ENCODE measurements at places on chromosomes 7 and 10.

DNA sequence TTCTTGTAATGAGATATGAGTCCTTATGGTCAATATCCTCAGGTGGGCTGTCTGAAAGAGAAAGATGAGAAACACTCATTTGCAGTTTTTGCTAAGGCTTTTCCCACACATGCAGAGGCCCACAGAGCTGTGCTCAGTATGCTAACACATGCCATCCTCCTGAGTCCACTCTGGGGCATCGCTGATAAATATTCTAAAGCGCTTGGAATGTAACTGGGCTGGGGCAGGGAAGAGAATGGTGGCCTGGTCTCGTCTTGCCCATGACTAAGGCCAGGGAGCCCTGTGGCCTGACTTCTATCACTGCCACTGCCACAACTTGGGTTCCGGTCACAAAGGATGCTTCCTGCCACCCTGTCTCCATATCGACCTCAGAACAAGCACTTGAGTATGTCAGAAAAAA is 199.7 kb upstream of the FRMD4A start:
- no peak for DNase-seq

DNA sequence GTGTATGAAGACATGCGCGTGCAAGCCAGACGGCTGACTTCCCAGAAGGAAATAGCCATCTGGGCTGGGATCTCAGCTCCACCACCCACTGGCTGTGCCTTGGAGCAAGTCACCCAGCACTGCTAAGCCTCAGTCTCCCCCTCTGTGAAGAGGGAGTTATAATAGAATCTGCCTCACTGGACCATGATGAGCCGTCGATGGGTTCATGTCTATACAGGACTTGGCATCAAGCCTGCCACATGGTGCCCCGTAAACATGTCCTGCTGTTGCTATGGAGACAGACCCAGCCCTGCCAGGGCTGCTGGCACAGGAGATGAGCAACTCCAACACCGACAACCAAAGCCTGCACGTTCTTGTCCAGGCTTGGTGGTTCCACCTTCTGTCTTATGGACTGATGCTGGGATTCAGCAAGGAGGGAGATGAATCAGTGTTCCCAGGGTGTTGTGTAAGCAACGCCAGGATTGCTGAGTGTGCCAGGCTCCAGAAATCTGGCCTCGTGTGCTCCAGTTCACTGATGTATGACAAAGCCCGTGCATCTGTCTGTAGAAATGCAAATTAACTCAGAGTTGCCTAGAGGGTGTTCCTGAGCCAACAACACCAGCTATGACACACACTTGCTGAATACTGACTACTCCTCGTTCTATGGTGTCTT is 5.6 kb downstream of the GPR15LG start:
- DNase-seq, result no peak

DNA sequence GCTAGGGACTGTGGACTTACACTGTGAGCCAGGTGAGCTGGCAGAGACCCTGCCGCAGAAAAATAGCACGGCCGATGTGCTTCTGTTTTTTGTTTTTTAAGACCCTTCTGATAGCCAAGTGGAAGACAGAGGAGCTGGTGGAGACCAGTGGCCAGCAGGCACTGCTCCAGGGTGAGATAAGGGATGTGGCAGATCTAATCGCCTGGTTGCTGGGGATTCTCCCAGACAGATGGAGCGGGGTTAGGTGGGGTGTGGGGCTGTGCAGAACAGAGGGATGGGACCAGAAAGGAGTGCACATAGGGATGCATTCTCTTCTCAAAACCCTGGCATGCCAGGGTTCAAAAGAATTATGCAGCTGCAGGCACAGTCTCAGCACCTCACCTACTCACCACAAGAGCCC is 82.2 kb downstream of the VOPP1 start:
- DNase-seq, result no peak

DNA sequence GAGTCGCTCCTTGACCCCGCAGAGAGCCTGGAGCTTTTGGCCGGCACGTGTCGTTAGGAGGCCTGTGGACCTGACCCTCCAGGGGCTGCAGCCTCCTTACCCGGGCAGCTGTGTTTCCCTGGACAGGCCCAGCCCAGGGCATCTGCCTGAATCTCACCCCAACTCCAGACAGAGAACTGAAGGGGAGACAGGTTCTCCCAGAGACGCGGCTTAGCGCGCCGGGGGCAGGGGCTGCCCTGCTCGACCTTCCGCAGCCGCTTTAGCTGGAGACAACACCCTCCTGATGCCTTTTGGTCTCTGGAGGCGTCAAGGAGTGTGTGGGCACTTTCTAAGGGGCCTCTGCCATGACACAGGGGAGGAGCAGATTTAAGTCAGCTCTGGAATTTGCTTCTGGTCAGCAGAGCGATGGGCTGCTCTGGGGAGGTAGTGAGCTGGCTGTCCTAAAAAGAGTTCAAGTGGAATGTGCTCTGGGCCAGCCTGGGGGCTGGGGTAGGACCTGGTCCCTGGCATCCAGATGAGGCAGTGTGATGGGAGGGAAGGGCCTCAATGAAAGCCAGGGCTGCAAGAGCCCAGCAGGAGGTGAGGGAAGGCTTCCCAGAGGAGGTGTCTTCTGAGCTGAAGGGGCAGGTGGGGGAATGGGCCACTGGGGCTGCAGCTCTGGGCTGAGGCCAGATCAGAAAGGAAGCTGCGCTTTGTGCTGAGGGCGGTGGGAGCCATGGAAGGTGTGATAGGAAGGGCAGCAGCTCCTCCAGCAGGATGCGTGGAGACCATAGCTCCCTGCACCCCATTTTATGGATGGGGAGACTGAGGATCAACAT is 5.8 kb downstream of the GRIFIN start:
- DNase-seq, result no peak

DNA sequence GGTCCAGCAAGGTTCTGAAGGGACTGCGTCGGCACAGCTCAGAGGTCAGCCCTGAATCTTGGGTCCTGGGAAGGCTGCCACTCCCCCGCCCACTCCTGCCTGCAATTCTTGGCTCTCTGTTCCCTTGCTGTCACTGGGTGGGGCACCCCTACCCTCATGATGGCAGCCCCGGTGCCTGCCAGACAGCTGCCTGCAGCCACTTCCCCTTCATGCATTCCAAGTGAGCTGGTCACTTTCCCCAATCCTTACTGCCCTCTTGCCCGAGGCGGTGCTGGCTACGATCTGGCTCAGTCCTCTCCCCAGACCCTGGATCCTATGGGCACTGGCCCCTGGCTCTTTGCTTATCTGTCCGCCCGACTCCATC is 14.2 kb downstream of the MYL10 start:
- no peak for DNase-seq

GRCh38 chr7:50284296-50284695 is 20.2 kb upstream of the IKZF1 start:
- no peak for DNase-seq

DNA sequence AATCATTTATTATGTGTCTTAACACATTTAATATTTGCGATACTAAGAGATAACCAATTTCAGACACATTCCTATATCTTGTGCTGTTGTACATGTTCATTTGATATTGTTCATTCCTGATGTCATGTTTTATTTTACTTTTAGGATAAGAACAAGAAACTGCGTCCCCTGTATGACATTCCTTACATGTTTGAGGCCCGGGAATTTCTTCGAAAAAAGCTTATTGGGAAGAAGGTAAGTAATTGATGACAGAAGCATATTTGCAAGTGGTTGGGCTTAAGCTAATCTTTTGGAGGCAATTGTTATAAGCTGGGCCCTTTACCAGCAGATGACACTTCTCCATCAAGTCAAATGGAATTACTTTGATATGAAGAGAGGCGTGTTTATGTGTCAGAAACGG is 155.3 kb downstream of the SND1 start:
- DNase-seq, result no peak

GRCh38 chr10:101052285-101052684 is 9.5 kb upstream of the KAZALD1 start:
- DNase-seq, result no peak

- DNase-seq, result no peak
These were observed 125.5 kb downstream of the CLEC2L start for GRCh38 chr7:139648941-139649425.

DNA sequence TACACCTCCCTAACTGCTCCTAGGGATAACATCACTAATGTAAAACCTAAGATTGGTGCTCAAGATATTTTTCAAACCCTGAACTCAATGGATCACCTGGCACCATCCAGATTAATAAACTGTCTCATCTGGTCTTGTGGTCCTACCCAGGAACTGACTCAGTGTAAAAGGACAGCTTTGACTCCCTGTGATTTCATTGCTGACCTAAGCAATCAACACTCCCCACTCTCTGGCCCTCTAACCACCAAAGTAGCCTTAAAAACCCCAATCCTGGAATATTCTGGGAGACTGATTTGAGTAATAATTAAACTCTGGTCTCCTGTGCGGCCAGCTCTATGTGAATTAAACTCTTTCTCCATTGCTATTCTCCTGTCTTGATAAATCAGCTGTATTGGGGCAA is 6.2 kb upstream of the USP54 start:
- DNase-seq, result no peak

DNA sequence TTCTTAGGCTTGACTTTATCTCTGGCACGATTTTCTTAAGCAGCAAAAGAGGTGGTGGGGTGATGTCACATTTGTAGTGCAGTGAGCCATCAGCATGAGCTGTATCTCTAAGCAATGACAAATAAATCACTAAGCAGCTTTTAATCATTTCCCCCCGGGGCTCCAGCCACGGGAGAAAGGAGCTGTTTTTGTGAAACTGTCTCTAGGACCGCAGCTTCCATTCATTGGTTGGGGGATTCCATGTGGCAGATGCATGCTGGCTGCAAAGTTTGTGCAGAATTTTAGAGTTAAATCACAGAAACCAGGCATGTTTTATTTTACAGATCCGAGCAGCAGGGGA is 464 bp downstream of the KIAA1217 start:
- DNase-seq, result no peak

GRCh38 chr7:98779800-98780587 is 89.8 kb downstream of the TMEM130 start:
- peak; percentile 46 for DNase-seq

DNA sequence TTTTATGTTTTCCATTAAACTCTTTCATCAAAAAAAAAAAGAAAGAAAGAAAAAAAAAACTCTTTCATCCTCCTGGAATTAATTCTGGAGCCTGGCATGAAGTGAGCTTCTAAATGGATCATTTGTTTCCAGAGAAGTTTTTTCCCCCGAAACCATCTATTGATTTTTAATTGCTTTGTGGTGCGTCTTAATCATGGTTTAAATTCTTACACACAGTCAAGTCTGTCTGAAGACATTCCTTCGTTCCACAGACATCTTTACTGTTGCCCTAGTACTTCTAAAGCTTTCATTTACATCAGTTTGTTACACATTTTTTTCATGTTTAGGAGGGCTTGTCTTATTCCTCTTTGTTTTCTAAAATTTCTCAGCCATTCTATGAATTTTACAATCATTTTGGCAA is 493.4 kb upstream of the FOXK1 start:
- DNase-seq, result no peak

- DNase-seq, result peak; percentile 1
These were observed 90.1 kb downstream of the GRM3 start for GRCh38 chr7:86733783-86734182.

DNA sequence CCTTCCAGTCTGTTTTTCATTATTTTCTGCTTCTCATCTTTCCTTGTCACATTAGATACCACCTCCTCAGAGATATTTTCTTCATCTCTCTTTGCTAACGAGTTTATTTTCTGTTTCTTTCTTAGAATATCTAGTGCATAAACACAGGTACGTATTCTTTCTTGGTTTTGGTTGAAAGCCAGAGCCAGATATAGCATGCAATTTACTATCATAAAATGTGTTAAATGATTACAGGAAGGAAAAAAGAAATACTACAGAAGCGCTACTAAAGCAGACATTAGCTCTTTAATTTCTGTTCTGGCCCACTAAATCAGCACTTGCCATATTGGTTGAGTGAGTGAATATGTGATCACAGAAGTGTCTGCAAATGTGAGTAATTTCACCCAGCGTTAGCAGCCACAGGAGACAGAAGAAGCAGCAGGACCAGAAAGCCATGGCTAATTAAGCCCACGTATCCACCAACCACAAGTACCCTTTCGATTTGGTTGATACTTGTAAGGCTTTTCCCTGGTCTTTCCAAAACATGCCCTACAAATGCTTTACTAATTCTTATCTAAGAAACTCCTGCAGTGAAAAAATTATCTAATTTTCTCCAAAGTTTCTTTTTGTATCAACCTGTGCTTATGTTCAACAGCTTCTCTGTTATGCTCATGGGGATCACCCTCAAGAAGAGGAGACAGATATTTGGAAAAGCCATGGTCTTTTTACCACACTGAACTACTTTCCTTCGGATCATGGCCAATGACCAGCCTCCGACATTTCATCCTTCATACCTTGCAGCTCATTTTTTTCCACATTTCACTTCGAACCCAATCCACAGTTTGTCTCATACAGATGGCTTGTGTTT is 23.1 kb upstream of the MACC1 start:
- DNase-seq, result no peak

DNA sequence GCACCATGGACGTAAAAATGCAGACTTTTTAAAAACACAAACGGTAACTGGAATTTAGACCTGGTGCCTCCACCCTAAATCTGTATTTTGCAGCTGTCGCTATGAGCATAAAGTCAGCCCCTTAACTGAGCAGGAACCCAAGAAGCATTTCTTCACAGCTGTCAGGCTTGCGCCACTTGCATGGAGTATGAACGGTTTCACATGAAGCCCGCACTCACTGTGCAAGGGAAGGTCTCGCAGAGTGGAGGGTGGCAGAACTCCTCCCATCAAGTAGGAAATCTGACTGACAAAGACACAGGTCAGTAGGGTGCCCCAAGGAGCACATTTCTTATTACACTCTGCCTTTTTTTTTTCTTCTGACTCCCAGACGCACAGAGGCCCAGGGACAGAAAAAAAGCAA is 58.5 kb downstream of the ELMO1 start:
- DNase-seq, result no peak

DNA sequence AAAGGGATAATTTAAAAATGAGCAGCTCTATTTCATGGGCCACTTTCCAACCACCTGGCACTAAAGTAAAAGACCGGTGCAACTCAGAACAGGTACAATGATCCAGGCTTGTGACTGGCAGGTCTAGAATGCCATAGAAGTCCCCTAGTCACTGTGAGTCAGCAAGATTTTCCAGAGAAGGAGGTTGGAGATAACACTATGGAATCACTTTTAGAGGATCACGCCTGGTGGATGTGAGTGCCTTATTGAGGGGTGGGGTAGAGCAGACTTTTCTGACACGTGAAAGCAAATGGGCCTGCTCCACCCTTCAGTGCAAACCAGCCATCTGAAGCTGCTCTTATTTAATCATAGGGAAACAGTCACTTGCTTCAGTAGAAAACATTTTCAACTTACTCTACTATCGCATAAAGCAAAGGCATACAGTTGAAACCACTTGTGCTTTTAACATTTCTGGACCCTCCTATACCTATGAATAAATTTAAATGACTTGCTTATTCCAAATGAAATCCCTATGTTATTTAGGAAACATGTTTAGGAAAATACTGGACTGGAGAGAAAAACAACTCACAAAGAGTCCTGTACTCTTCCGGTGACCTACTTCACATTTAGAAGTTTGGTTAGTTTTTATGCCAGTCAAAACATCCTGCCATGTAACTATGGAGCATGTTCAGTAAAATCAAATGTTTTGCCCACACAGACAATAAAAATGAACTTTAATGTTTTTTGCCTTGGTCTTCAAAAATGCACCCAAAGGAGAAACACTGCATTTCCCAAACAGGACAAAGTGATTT is 21.5 kb upstream of the AKR1C1 start:
- no peak for DNase-seq

- DNase-seq, result no peak
These were observed 74.4 kb downstream of the SEPTIN7 start for GRCh38 chr7:35875292-35875691.

Measured in Jurkat, Clone E6-1 (cell line).